ENCODE measurements at places on chromosomes 6 and 20.

- peak; percentile 13 for DNase-seq
These were observed 3.9 kb upstream of the SIGLEC1 start for GRCh38 chr20:3716195-3716834.

- no peak for DNase-seq
These were observed at the start of gene HMGCLL1 for GRCh38 chr6:55578537-55579363. Gene HMGCLL1, minus strand, starts transcription at chr6:55579192. Its CDS starts 137 bp downstream, at chr6:55579055.

DNA sequence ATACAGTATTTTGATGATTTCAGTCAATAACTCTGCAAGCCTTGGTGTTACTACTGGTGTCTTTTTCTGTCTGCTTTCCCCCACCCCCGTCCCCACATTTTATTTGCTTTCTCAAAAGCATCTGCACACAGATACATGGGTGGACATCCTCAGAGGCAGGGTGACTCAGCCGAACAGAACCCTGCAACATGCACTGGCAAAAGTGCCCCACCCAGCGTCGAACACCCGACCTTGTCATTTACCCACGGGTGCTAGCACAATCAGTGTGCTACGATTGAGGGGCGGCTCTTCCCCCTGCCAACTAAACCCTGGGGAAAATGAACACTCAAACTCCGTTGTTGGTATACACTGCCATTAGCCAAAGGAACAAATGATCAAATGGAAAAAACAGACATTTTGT, 115.9 kb upstream of the NAA20 start:
- DNase-seq, result no peak

DNA sequence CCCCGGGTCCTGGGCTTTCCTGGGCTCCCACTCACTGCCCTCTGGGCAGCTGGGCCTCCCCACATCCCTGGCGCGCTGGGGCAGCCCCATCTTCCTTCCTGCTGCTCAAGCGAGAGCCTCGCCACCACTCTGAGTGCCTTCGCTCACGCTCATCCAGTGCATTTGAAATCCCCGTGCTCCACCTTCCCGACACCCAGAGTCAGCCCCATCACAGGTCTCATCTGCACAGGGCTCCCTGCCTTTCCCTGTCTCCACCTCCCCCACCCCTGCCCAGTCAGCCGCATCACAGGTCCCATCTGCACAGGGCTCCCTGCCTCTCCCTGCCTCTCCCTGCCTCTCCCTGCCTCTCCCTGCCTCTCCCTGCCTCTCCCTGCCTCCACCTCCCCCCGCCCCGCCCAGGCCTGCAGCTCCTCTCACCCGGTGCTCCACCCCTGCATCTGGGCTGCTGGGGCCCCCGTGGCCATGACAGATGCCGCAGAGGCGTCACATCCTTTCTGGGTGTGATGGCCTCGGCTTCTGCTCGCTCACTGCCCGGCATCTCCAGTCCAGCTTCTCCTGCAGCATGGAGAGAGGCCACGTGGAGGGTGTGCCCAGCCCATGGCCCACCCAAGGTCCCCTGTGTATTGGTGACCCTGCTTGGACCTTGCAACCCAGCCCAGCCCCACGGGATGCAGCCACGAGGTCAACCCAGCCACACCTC, 9.0 kb upstream of the BHLHE23 start:
- no peak for DNase-seq

DNA sequence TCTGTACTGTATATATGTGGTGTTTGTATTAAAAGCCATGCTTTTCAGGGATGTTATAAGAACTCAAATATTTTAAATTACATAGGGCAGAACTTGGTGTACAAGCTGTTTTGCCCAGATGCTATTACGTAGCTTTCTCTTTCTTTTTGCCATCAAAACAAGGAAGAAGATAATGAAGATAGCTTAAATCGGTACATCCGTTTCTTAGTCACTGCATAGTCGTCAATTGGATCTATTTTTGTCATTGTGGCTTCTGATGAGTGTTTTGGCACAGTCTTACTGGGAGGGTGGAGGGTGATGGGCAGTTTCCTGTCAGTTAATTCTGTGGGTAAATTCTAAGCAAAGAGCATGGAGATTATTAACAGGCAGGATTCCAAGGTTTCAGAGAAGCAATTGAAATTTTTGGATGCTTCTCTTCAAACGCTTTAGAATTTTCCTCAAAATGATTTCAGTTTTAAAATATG, 649.1 kb upstream of the GJE1 start:
- DNase-seq, result peak; percentile 88

GRCh38 chr6:160118620-160119229, 2.9 kb upstream of the SLC22A1 start:
- DNase-seq, result no peak

DNA sequence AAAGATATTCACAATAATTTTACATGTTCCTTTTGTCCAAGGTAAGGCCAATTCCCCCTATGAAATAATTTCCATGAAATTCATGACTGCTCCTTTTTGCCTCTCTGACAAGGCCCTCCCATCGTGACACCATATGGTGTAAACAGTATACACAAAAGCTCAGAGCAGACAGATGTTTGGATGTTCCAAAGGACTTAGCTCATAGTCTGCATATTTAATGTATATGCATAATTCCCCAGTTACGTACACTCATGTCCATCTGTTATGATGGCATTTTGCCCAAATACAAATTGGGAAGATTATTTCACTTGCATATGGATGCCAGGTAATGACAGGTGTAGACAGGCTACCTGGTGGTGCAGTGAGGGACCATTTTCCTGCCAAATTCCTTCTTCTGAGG, 376.5 kb downstream of the KHDRBS2 start:
- DNase-seq, result no peak

- DNase-seq, result no peak
These were observed 5.2 kb downstream of the TBCC start for GRCh38 chr6:42740725-42741124.
